ENCODE measurements at places on chromosomes 11 and 22. TPM values are rescaled to one million over a fixed set of nuclear protein-coding genes. Genes with fewer than 3 reads are reported as not detected.
A peak's percentile ranks its signal among the peaks of the same experiment; 100 is the strongest.

- no peak for DNase-seq
- H3K36me3 ChIP-seq, result peaks cover 11% of the 10 kb centered on the region
- H3K27ac ChIP-seq, result no peak overlapping the region
- no peaks in the 10 kb centered on the region for H3K4me1 ChIP-seq
- H3K27me3 ChIP-seq, result peaks cover 20% of the 10 kb centered on the region
These were observed 4.7 kb downstream of the B3GNT6 start for GRCh38 chr11:77038825-77039326.

DNA sequence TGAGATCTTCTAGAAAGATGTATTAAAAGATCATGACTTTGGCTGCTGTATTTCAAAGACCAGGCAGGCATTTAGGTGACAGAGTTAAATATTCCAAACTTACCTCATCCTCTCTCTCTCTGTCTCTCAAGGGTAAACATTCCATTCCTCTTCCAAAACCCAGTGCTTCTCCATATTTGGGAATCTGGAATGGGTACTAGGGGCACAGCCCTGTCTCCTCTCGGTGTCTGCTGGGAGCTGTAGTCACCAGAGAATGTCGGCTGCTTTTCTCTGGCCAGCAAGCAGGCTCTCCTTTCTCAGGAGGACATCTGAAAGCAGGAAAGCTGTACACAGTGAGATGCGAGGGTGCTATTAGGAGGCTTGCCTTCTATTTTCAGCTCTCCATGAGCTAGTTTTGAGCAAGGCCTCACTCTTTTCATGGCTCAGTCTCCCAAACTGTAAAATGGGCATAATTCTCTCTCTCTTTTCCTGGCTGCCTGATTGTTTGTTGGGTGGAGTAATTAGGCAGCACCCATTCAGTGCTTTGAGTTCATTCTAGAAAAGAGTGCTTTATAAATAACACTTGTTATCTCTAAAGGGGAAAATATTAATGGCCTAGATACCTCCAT is 9.3 kb upstream of the PEX26 start:
- no peak for DNase-seq
- no peak overlapping the region for H3K4me3 ChIP-seq
- H3K27ac ChIP-seq, result no peak overlapping the region
- H3K27me3 ChIP-seq, result peaks cover 9% of the 10 kb centered on the region

- DNase-seq, result no peak
- no peak overlapping the region for H3K4me3 ChIP-seq
- peaks cover 23% of the 10 kb centered on the region for H3K27me3 ChIP-seq
These were observed 63.2 kb upstream of the VPREB1 start for GRCh38 chr22:22181341-22181850.

- H3K27me3 ChIP-seq, result peaks cover 4% of the 10 kb centered on the region
- H3K27ac ChIP-seq, result no peak overlapping the region
- no peak overlapping the region for H3K4me3 ChIP-seq
- peaks cover 1% of the 10 kb centered on the region for H3K4me1 ChIP-seq
- DNase-seq, result no peak
- H3K36me3 ChIP-seq, result no peaks in the 10 kb centered on the region
These were observed 1.2 kb downstream of the TSPO start for GRCh38 chr22:43152357-43153071.

GRCh38 chr11:76644591-76644990 is 26.0 kb downstream of the LRRC32 start:
- no peaks in the 10 kb centered on the region for H3K4me1 ChIP-seq
- DNase-seq, result peak; percentile 5
- no peaks in the 10 kb centered on the region for H3K27me3 ChIP-seq
- H3K27ac ChIP-seq, result no peak overlapping the region
- H3K36me3 ChIP-seq, result peaks cover 10% of the 10 kb centered on the region
- no peak overlapping the region for H3K4me3 ChIP-seq

DNA sequence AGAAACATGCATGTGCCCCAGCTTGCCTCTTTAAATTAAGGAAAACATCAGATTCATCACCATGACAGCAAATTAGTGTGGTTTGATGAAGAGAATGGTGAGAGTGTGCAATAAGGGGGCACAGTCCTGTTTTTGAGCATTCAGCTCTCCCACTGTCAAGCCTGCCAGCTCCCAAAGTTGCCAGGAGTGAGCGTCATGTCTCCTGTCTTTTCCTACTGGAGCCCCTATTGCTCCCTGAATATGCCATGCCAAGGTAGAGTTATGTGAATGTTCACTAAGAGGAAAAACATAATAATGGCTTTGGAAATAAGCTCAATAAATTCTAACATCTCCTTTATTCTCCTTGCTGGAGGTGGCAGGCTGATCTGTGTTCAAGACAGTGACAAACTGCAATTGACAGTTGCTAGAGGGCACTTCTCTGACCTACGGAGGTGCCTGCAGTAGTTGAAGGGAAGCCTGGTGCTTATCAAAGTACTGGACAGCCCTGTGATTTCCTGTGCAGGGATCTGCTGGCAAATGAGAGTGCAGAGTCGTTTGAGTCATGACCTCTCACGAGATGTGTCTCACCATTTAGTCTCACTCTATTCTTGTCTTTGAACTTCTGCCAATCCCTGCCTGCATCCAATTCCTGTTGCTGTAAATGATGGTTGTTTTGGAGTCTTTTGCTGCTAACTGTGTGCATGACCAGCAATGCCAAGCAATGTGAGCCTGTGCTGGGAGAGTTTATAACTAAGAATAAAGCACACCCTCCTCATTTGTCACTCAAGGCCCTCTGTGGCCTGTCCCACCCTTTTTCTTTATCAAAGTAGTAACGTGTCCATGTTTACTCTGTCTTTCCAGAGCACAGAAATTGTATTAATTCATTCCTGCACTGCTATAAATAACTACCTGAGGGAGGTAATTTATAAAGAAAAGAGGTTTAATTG is 34.8 kb downstream of the MRGPRX2 start:
- no peaks in the 10 kb centered on the region for H3K4me1 ChIP-seq
- H3K36me3 ChIP-seq, result no peaks in the 10 kb centered on the region
- H3K27ac ChIP-seq, result no peak overlapping the region
- peaks cover 2% of the 10 kb centered on the region for H3K27me3 ChIP-seq
- no peak overlapping the region for H3K4me3 ChIP-seq

- no peak for DNase-seq
- H3K36me3 ChIP-seq, result peaks cover 4% of the 10 kb centered on the region
- no peak overlapping the region for H3K27ac ChIP-seq
- peak overlapping the region; percentile 98 for H3K4me3 ChIP-seq
- peaks cover 3% of the 10 kb centered on the region for H3K27me3 ChIP-seq
- H3K4me1 ChIP-seq, result no peaks in the 10 kb centered on the region
These were observed 5.6 kb downstream of the SNU13 start for GRCh38 chr22:41683052-41683451.

- no peaks in the 10 kb centered on the region for H3K27me3 ChIP-seq
- no peaks in the 10 kb centered on the region for H3K4me1 ChIP-seq
- no peaks in the 10 kb centered on the region for H3K36me3 ChIP-seq
- no peak overlapping the region for H3K27ac ChIP-seq
These were observed 12.5 kb upstream of the ELF5 start for GRCh38 chr11:34525888-34526657.

GRCh38 chr22:27663812-27664211 is 137.7 kb downstream of the MN1 start:
- H3K27me3 ChIP-seq, result peaks cover 2% of the 10 kb centered on the region
- H3K36me3 ChIP-seq, result peaks cover 8% of the 10 kb centered on the region
- DNase-seq, result no peak
- no peak overlapping the region for H3K4me3 ChIP-seq
- peaks cover 1% of the 10 kb centered on the region for H3K4me1 ChIP-seq

- no peak for DNase-seq
- H3K36me3 ChIP-seq, result no peaks in the 10 kb centered on the region
- no peaks in the 10 kb centered on the region for H3K4me1 ChIP-seq
- no peak overlapping the region for H3K27ac ChIP-seq
- H3K27me3 ChIP-seq, result no peaks in the 10 kb centered on the region
These were observed 12.1 kb downstream of the DCUN1D5 start for GRCh38 chr11:103079833-103080232.

DNA sequence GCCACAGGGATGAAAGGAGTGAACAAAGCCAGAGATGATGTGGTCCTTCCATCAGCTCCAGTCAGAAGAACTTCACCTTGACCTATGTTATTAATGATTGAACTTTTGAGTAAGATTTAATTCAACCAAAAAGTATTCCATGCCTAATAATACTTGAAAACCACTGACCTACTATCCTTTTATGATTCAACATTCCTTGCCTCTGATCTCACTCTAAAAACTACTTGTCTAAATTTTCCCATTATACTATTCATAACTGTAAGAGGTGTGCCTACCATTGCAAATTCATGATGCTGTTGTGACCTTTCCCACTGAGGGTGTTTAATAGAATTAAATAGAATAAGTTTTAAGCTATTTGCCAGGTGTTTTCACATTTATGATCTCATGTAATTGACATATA is 164.7 kb upstream of the GUCY1A2 start:
- H3K4me3 ChIP-seq, result no peak overlapping the region
- peaks cover 3% of the 10 kb centered on the region for H3K4me1 ChIP-seq
- DNase-seq, result no peak
- H3K36me3 ChIP-seq, result no peaks in the 10 kb centered on the region
- no peak overlapping the region for H3K27ac ChIP-seq

DNA sequence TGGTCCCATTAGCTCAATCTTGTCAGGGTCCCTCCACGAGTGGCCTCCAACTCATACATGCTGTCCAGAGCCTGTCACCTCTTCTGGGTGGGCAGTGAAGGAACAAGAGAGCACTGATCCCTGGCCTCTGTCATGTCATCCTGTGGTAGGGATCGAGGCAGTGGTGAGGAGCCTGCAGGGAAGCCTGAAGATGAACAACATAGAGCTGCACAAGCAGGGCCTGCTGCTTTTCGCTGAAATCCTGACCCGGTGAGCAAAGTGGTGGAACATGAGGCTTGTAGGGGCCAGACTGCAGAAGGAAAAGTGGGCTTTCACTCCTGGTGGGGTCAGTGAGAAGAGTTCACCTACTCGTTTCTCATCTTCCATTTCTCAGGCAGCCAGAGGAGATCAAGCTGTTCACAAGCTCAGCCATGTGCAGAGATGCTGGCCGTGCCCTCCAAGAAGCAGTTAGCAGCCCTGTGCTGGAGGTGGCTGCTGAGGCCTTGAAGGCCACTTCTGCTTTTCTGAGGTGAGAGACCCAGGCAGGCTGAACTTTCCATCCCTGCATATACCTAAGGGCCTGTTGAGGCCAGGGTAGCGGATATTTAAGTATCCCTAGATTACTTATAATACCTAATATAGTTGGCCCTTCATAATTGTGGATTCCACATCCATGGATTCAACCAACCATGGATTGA is 32.9 kb downstream of the MEI1 start:
- no peak overlapping the region for H3K4me3 ChIP-seq
- H3K4me1 ChIP-seq, result no peaks in the 10 kb centered on the region
- no peak overlapping the region for H3K27ac ChIP-seq
- peaks cover 2% of the 10 kb centered on the region for H3K27me3 ChIP-seq

- peaks cover 12% of the 10 kb centered on the region for H3K4me1 ChIP-seq
- no peaks in the 10 kb centered on the region for H3K36me3 ChIP-seq
- no peaks in the 10 kb centered on the region for H3K27me3 ChIP-seq
- DNase-seq, result no peak
These were observed 93.6 kb downstream of the DDX10 start for GRCh38 chr11:108758458-108758857.

GRCh38 chr22:22746963-22747933 is 102.8 kb downstream of the GGTLC2 start:
- peaks cover 12% of the 10 kb centered on the region for H3K4me1 ChIP-seq
- no peak overlapping the region for H3K4me3 ChIP-seq
- no peak overlapping the region for H3K27ac ChIP-seq
- no peaks in the 10 kb centered on the region for H3K36me3 ChIP-seq
- no peak for DNase-seq

- DNase-seq, result no peak
- peaks cover 2% of the 10 kb centered on the region for H3K27me3 ChIP-seq
- peaks cover 6% of the 10 kb centered on the region for H3K4me1 ChIP-seq
- H3K4me3 ChIP-seq, result no peak overlapping the region
- H3K36me3 ChIP-seq, result no peaks in the 10 kb centered on the region
These were observed 67.9 kb downstream of the DKK3 start for GRCh38 chr11:11940551-11940950.

DNA sequence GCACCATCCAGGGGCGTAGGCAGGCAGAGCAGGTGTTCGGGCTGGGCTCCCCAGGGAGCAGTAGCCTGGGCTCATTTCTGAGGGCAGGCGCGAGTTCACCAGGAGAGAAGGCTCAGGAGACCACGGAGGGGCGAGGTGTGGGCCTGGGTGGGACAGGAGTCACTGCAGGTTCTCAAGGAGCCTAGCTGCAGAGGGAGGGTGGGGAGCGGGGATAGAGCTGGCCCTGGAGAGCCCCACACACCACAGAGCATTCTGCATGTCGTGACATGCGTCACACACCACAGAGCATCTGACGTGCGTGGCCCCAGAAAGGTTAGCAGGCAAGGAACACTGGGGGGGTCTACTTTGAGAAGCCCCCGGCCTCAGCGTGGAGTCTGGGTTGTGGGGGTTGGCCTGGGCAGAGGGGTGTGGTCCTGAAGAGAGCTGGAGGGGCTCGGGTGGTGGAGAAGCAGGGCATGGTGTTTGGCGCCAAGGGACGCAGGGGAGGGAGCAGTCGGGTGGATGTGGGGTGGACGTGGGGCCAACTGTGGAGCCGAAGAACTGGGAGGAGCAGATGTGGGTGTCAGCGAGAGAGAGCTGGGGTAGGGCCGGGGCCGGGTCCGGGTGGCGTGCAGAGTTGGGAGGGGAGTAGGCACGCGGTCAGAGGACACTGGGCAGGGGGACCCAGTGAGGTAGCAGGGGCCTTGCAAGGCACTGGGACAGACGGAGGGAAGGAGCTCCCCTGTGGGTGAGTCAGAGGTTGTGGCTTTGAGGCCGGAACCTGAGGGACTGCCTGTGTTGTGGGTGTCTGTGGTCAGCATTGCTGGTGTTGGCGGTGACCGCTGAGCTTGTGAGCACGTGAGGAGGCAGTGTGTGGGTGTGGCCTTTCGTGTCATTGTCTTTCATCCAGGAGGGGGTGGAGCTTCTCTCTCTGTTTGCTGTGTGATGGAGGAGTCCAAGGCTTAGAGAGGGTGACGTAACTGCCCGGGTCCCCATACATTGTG is 25.5 kb downstream of the CTTN start:
- peaks cover 12% of the 10 kb centered on the region for H3K27me3 ChIP-seq
- H3K4me1 ChIP-seq, result peaks cover 23% of the 10 kb centered on the region
- peak overlapping the region; percentile 42 for H3K4me3 ChIP-seq
- H3K36me3 ChIP-seq, result peaks cover 4% of the 10 kb centered on the region
- H3K27ac ChIP-seq, result peak overlapping the region; percentile 73

DNA sequence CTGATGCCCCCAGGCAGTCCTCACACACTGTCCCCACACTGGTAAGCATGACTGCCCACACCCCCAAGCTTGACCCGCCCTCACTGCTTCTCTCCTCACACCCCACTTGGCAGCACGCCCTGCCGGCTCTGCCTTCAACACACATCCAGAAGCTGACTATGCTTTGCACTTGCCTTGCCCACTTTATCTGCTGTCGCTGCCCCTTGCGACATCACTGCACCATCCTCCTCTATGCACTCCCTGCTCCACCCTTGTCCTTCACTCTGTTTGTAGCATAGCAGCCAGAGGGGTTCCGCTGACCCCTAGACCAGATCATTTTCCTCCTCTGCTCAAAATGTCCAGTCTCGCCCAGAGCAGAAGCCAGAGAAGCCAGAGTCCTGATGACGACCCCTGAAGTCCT is 25.3 kb upstream of the SLC25A1 start:
- no peak overlapping the region for H3K27ac ChIP-seq
- H3K36me3 ChIP-seq, result peaks cover 9% of the 10 kb centered on the region
- no peak for DNase-seq

The TSPAN32 gene
- total RNA-seq, result not detected

The SEZ6L gene
- 109 TPM for total RNA-seq

The LRRC32 gene
- total RNA-seq, result 0.39 TPM

The OR6Q1 gene
- total RNA-seq, result not detected

The SLC17A6 gene
- 170 TPM for total RNA-seq

The SLC25A17 gene
- 18.3 TPM for total RNA-seq

The UBQLN3 gene
- not detected for total RNA-seq

Data from glutamatergic neuron (in vitro differentiated cells).